ENCODE measurements at places on chromosomes 12 and 14.

DNA sequence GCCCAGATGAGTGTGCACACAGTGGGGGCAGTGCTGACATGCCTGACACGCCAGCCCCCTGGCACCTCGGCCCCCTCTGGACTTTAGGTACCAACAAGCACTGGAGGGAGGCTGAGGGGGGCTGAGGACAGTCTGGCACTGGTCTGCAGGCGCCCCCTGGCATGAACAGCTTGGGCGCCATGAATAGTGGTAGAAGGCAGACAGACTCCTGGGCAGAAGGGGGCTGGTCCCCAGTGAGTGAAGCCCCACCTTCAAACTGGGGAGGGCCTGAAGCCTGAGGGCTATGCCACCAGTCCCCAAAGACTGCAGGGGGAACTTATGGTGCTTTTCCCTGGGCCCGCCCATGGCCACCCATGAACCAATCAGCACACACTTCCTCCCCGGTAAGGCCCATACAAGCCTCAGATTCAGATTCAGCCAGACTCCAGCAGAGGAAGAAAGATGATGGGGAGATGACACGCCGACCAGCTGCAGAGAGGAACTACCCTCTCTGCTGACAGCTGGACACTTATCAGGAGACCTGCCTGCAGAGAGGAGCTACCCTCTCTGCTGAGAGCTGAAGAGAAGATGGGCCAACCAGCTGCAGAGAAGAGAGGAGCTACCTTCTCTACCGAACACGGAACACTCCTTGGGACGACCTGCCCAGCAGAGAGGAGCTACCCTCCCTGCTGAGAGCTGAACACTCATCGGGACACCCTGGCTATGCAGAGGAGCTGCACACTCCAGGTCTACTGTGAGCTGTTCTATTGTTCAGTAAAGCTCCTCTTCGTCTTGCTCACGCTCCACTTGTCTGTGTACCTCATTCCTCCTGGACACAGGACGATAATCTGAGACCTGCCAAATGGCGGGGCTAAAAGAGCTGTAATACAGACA is 324.5 kb downstream of the PCNX1 start:
- DNase-seq = no peak

DNA sequence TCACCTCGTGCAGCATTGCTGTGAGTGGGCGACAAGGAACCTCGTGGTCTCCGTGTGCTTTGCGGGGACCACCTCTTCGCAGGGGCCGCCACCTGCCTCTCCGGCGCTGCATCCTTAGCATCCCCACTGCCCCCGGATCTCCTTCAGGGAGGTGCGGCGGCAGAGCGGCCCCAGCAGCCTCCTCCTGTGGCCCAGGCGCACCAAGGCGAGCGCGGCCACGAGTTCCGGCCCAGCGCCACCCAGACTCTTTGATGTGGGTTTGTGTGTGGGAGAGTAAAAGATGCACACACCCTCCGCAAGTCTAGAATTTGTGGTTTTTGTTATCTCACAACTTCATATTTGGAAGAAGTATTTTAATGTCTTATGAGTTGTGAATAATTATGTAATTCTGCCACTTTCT is 118.8 kb upstream of the DIO3 start:
- DNase-seq = no peak

GRCh38 chr14:94653321-94653720 is 41.1 kb downstream of the SERPINA3 start:
- DNase-seq = no peak

DNA sequence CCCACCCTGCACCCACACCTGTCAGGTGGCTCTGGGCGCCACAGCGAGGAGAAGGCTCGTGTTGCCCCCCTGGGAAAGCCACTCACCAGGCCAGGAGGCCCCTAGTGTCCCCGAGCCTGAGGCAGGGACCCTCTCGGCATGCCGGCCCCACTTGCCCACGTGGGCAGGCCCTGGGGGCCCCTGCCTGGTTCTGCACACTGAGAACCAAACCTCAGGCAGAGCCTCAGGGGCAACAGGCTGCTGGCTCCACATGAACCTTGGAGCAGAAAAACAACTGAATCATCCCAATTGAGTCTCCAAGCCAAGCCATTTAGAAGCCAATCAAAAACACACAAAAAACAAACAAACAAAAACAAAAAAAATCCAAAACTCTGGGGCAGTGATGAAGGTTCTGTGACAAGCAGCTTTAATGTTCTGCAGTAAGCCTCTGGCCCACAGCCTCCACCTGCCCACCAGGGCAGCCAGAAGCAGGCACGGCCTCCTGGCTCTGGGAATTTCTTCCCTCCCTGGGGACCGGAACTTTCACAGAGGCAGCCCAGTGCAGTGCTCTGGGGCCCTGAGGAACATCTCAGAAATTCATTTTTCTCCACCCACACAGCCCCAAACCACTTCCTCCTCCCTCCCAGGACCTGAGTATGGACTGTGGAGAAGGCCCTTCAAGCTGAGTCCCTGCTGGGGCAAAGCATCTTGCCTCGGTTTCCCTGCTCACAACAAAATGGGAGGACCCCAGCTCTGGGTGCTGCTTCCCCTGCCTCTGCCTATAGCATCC is 90.2 kb downstream of the CHGA start:
- no peak for DNase-seq

DNA sequence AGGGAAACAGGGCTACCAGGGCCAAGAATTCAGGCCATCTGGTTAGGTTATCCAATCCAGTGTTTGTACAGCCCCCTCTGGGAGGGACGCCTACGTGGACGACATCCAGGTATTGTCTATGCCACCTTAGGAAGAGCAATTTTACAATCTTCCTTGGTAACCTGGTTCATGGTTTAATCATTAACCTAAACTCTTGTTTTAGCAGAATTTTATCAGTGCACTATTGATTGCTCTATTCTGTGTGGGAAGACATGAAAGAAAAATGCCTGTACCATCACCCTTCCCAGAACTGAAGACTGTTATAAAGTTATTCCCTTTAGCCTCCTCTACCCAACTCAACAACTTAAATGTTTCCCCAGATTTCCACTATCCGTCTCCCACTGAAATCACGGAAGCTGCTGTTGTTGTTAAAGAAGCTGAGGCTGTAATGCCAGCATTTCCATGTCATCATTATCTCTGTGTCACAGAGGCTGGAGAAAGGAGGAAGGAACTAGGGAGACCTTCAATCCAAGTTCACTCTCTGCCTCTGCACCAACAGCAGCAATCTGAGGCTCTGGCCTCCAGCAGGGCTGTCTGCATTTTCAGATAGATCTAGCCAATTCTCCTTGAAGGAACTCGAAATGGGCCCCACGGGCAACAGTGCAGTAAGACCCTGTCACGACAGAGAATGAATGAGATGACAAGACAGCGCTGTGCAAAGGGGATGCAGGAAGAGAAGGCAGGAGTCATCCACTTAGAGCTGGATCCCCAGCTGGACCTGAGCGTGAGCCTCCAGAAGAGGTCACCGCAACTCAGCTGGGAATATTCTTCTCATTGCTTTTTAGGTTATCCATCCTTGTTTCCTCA is 183.4 kb upstream of the GZMB start:
- DNase-seq = no peak

DNA sequence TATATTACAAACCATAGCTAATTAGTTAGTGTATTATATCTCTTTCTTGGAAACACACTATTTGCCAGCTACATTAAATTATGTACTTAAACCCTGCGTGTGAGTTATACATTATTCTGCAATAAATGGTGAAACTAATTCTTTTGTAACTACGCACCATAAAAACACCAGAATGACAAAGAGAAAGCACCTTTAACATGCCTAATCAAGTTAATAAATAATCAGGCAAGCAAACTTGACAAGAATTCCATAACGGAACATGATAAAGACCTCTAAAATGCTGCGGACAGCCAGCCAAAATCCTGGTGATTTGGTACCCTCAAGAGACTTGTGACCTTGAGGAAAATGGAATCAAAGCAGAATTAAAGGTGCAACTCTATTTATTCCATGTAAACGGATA is 375.3 kb upstream of the KITLG start:
- DNase-seq = no peak

- no peak for DNase-seq
Measured at GRCh38 chr14:22509751-22510300, 79.2 kb downstream of the DAD1 start.

- DNase-seq = no peak
Measured at GRCh38 chr14:22671622-22672021, 27.5 kb upstream of the OR6J1 start.

GRCh38 chr14:24260026-24260779 is 2.8 kb downstream of the TGM1 start:
- DNase-seq = no peak
